ENCODE measurements at places on chromosomes 5 and 9.
A peak's percentile ranks its signal among the peaks of the same experiment; 100 is the strongest.

- no peak for DNase-seq
Observed at GRCh38 chr5:82044010-82044409, 72.2 kb downstream of the ATG10 start.

GRCh38 chr9:89786655-89787054 lies 181.8 kb downstream of the GADD45G start:
- no peak for DNase-seq

- no peak for DNase-seq
Observed at GRCh38 chr5:56166671-56167385, 66.3 kb downstream of the ANKRD55 start.

GRCh38 chr5:59466271-59466670 lies 427.3 kb downstream of the PDE4D start:
- no peak for DNase-seq

DNA sequence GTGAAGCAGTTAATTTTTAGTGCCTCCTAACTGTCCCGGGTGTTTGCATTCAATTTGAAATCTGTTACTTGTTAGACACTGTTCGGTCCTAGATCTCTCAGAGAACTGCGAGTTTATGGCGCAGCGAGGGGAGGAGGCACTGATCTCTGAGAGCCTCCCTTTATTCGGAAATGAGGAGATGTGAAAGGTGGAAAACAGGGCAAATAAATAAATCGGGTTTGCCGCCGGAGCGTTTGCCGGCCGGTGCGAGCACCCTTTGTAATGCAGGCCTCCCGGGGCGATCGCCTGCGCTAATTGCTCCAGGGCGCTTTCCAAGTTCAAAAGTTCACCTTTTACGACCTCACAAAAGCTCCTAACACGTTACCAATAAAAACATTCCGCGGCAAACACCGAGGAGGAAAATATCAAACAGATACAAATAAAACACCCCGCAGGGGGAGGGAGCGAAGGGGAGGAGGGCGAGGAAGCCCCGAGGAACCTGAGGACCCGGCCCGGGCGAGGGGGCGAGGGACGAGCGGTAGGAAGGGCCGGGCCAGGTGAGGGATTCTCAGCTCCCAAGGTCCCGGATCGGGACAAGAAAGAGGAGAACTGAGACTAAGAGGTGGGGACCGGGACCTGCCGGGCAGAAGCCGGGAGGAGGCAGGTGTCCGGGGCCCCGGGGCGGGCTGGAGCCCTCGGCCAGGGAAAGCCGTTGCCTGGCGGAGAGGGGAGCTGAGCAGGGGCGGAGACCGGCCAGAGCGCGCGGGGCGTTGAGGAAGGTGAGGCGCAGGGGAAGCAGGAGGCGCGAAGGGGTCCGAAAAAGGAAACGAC lies 1.4 kb downstream of the NR6A1 start:
- DNase-seq: peak; percentile 23

DNA sequence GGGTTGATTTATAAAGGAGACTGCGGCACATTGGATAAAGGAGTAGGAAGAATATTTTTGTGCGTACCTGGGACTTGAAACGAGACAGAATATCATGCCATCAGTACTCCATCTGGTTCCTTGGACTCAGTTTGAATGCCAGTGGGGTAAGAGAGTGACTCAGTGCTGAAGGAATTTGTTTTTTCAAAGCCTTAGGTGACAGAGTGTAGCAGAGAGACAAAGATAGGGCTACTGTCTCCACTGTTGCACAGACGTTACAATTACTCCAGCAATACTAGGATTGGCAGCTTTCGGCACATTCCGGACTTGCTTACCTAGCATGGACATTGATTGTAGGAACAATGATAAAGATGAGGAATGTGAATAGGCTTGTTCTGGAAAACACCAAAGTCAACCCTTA lies 250.7 kb downstream of the KCTD16 start:
- no peak for DNase-seq

Measured in stimulated activated CD4-positive, alpha-beta T cell treated with anti-CD3 and anti-CD28 coated beads, Interleukin-4, amount 100 ng/mL, for 1 hour (primary cell).